ENCODE measurements at places on chromosomes 2 and 18.

- no peak for DNase-seq
These were observed 261.4 kb downstream of the EPHA4 start for GRCh38 chr2:221310730-221311129.

DNA sequence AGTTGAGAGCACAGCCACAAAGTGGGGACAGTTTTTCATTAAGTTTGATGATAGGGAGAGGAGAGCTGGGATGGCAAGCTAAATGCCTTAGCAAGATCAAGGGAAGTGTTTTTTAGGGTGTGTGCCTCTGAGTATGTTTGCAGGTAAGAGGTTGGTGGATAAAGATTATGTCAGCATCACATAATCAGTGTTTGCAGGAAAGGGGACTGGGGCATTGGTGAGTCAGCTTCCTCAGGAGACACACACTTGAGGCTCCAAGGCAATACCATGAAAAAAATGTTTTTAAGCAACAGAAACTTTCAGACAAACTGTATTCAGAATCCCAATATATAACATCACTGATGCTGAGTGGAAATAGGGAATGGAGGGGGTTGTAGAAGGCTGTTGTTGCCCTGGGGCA lies 25.4 kb upstream of the DTNB start:
- no peak for DNase-seq

GRCh38 chr2:18536100-18536499 lies 24.4 kb downstream of the RDH14 start:
- no peak for DNase-seq

- DNase-seq: no peak
These were observed 229.5 kb downstream of the PIEZO2 start for GRCh38 chr18:10919851-10920250.

- DNase-seq: no peak
These were observed 42.2 kb upstream of the RTN4 start for GRCh38 chr2:55092439-55092838.

DNA sequence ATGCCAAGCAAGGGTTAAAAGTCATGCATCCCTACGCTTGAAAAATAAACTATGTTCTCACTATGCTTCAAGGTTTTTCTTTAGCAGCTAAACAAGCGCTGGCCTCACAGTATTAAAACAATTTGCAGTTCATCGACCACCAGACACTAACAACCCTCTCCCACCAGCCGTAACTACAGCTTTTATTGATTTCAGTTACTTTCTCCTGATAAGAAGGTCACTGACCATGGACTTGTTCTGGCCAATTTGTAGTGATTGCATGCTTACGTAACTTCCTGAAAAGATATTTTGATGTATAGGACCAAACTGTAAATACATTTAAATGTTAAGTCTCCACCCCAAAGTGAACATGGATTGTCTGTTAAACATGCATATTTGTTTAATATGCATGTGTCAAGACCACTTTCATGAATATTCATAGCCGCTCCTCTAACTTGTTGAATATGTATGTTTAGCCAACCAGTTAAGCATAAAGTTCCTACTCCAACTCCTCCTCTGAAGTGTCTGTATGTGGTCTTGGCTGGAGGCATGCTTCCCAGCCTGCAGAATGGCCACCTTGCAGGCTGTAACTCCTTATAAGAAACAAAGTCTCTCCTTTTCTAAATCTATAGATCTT lies 1.7 kb upstream of the THOC1 start:
- DNase-seq: no peak

DNA sequence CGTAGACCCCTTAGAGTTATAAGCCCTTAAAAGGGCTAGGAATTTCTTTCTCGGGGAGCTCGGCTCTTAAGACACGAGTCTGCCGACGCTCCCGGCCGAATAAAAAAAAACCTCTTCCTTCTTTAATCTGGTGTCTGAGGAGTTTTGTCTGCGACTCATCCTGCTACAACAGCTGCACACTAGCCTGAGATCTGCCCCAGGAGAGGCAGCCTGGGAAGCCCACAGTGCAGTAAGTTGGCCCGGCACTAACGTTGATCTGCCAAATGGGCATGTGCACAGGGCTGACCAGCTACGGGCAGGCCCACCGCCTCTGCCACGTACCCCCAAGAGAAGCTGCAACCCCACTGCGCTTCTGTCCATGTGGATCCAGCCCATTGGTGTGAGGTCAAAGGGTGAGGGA lies 8.4 kb upstream of the LIMS2 start:
- peak; percentile 38 for DNase-seq

GRCh38 chr2:184830531-184830930 lies 232.2 kb downstream of the ZNF804A start:
- no peak for DNase-seq

GRCh38 chr2:45622336-45623075 lies 11.4 kb upstream of the SRBD1 start:
- DNase-seq: no peak

GRCh38 chr2:179746981-179747380 lies 114.4 kb downstream of the ZNF385B start:
- no peak for DNase-seq

- DNase-seq: no peak
These were observed 33.2 kb downstream of the XPO1 start for GRCh38 chr2:61504949-61505348.

- DNase-seq: no peak
These were observed 797 bp upstream of the CRIM1 start for GRCh38 chr2:36354811-36355150.

DNA sequence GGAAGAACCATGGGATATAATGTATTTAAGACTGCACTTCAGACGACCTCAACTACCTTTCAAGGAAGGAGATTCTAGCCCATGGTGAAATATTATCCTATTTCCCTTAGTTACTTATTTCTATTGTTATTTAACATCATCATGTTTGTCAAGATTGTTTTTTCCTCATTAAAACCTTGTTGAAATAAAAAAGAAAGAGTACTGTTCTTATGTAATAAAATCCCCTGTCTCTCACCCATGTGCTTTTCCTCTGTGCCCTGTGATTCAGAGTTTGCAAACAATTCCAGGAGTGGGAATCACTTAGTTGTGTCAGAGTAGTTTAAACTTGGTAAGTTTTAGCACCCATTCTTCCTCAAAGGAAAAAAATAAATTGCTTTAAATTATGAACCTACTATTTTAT lies 43.6 kb downstream of the ERBB4 start:
- DNase-seq: no peak

GRCh38 chr18:29712785-29713184 lies 1329.8 kb downstream of the DSC3 start:
- DNase-seq: no peak

DNA sequence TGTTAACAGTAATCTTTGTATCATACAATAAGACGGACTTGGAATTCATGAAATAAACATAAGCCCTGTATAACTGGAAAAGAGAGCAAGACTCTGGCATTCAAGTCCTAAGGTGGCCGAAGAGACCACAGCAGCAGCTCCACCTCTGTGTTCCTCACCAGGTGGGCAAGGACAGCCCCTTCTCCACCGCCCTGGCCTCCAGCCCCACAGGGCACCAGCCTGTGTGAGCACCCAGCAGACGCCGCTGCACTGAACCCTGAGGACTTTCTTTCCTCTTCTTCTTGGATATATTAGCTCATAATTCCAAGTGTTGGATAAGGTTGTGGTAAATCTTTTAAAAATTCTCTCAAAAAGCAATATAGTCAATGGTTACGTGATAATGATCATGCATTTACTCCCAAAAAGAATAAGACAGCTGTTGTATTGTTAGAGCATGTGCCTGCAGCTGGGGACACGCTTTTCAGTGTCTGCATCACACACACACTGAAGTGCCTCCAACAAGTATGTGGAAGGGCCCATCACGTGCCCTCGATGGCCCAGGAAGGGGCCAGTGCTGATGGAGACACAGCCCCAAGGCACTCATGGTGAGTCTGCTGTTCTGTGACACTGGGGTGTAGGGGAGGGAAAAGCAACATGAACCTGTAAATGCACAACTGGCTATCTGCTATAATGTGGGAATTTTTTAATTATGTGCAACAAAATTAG lies 26.8 kb downstream of the FAM178B start:
- DNase-seq: no peak

DNA sequence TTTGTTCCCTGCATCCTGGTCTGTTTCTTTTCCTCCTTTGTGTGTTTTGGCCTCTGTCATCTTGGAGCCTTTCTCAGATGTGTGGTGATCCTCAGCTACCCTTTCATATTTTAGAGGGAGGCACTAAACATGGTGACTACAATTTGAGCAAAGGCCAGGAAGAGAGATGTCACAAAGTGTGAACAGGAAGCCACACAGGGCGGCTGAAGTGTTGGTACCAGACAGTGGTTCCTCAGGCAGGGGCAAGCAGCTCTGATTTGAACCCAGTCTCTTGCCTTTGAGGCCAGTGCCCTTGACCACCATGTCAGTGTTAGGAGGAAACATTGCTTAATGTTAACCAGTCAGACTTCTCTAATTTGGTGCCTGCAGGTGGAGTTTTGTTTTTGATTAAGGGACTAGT lies 9.2 kb downstream of the LRRFIP1 start:
- no peak for DNase-seq

- no peak for DNase-seq
These were observed 283.1 kb downstream of the TDRD15 start for GRCh38 chr2:21406911-21407310.

GRCh38 chr2:54704688-54705605 lies 18.5 kb upstream of the EML6 start:
- DNase-seq: peak; percentile 65

GRCh38 chr2:28397043-28397381 lies 4.4 kb downstream of the FOSL2 start:
- DNase-seq: no peak

DNA sequence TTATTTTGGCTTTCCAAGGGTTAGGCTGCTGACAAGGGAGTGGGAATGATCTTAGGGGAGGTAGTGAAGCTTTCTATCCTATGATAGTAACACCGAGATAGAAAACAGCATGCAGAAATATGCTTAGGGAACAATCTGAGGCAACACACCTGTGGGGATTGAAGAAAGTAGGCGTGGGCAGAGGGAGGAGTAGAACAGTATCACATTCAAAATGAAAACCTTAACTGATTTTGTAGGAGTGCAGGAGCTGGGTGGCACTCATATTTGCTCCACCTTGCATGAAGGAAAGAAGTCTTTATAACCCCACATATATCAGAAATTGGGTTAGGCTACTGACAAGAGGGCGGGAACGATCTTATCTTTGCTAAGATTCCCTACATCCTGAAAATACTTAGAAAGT lies 762.2 kb upstream of the CNTNAP5 start:
- DNase-seq: no peak

DNA sequence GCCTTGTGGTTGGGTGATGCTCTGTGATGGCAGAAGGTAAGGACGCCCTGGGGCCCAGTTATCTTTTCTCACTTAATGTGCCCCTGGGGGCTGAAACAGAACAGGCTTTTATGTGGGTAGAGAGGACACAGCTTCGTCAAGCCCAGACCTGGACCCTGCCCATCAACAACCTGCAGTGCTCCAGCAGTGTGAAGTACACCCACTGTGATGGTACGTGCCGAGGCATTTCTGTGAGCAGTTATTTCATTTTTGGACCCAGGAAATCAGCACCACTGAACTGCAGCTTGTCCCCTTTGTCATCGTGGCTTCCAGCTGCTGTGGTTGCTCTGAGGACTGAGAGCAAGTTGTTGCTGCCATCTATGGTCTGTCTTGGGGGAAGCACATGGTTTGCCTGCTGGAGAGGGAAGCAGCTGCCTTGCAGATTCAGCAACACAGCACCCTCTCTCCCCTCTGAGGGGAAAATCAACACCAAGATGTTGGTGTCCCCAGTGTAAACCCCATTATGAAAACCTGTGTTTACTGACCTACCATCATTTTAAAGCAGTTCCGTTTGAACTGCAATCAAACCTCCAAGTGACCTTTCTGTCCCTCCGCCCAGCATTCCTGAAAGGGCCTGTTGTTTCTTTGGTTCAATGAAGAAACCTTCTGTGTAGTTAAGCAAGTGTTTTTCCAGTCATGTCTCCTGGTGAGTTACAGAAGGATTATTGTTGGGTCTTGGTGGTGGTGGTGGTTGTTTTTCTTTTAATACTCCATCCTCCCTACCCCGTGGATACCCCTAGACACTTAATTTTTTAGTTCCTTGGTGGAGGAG lies 158.2 kb downstream of the MGAT5 start:
- DNase-seq: peak; percentile 74

- no peak for DNase-seq
These were observed 167.1 kb upstream of the SIX2 start for GRCh38 chr2:45176390-45176789.

DNA sequence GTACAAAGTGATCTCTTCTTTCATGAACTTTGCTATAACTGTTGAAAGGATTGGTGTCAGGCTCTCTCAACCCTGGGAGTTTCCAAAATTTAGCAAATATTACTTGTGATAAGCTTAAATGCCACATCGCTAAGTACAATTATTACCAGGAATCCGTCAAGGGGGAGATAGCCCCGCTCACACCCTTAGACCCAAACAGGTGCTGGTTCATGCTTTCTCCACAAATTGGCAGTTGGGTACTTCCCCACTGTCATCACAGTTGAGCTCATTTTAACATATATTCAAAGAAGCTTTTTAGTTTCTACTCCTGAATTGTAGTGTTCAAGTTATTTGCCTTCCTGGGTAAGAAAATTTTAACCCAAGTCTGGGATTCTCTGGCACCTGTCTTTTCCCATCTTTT lies 29.8 kb upstream of the EPB41L5 start:
- no peak for DNase-seq

GRCh38 chr2:37671009-37671815 lies at the start of gene CDC42EP3:
TSS of gene CDC42EP3 (minus strand) at chr2:37671642. CDS start at chr2:37646587, 25,055 bp downstream.
- DNase-seq: peak; percentile 74

DNA sequence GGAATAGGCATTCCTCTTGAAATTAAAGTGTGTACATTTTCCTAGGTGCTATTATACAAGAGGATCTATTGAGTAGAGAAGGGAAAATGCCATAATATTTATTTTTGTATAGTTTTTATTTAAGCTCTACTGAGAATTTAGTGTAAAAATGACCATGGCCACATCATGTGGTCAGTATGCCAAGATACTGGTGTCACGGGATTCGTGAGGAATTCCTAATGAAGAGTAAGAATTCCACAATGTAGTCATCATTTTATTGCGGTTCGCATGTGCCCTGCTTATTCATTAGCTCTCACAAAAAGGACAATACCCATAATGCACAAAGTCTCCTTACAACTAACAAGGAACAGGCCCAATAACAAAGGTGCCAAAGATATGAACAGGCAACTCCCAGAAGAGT lies 39.3 kb upstream of the PARD3B start:
- peak; percentile 30 for DNase-seq

DNA sequence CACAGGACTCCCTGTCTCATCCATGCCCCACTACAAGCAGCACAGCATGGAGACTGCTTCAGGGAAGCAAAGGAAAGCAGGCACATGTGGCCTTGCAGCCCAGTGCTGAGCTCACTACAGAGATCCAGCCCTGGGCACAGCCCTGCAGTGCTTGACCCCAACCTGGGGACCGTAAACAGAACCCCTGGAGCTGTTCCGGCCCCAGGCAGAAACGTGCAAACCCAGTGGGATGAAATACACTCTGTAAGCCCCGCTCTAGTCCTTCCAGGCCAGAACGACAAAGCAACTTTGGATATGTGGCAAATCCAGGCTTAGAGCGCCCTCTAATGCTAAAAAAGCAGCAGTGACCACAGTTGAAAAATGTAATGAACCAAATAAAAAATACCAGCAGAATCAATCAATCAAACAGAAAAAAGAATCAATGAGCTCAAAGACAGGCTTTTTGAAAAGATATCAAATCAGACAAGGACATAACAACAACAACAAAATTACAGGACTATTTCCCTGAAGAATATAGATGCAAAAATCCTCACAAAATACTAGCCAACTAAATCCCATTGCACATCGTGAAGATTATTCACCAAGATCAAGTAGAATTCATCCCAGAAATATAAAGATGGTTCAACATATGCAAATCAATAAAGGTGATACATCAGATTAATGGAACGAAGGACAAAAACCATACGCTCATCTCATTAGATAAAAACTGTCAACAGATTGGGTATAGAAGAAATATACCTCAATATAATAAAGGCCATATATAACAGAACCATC lies 45.6 kb downstream of the ZNF519 start:
- DNase-seq: peak; percentile 13

GRCh38 chr2:206979365-206979764 lies 40.0 kb downstream of the CPO start:
- no peak for DNase-seq
